ENCODE measurements at places on chromosomes 1 and 21.

- no peak for DNase-seq
Observed at GRCh38 chr1:109239409-109240068, 9.8 kb upstream of the CELSR2 start.

DNA sequence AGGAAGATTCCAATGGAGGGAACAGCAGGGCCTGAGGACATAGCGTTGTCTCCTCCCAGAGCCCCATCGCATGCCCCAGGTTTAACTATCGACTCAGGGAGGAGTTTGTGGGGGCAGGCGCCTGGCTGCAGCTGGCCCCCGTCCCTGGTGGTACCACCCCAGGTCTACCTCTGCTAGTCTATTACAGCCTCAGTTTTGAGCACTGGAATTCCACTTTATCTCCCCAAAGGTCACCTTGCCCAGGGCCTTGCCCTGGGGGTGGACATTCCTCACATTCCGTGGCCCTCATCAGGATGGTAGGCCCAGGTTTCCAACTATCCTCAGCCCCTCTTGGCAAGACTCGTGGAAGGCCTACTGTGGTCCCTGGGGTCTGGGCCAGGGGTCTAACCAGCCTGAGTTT is 65.4 kb upstream of the SSBP3 start:
- no peak for DNase-seq

DNA sequence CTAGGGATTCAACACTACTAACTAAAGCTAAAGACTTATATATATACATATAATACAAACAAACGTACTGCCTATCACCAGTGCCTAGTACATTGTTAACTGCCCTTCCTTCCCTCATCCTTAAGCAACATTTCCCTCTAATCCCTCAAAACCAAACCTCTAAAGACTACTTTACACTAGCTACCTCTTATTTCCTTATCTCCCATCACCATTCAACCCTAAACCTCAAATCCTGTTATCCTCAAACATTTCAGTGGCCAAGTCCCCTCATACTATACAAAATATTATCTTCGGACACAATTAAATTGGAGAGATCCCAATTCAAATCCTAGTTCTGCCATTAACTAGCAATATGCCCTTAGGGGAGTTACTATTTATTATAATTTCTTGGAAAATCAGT is 3.7 kb downstream of the SCAF4 start:
- DNase-seq: no peak

DNA sequence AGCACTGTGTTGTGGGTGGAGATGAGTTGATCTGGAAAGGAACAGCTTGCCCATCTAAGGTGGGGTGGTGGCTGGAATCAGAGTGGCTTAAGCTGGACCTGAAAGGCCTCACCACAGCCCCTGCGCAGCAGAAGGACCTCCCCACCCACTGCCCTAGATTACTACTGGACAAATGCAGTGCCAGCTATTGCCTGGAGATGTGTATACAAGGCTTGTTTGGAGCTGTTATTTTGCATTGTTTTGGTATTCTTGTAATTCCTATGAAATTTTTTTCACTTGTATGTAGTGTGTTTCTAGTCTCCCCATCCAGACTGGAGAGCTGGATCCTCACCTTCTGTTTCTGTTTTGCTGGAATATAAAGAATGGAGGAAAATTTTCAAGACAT is 1.3 kb upstream of the SLC30A1 start:
- no peak for DNase-seq

GRCh38 chr1:159791461-159791860 is 10.7 kb downstream of the DUSP23 start:
- no peak for DNase-seq

DNA sequence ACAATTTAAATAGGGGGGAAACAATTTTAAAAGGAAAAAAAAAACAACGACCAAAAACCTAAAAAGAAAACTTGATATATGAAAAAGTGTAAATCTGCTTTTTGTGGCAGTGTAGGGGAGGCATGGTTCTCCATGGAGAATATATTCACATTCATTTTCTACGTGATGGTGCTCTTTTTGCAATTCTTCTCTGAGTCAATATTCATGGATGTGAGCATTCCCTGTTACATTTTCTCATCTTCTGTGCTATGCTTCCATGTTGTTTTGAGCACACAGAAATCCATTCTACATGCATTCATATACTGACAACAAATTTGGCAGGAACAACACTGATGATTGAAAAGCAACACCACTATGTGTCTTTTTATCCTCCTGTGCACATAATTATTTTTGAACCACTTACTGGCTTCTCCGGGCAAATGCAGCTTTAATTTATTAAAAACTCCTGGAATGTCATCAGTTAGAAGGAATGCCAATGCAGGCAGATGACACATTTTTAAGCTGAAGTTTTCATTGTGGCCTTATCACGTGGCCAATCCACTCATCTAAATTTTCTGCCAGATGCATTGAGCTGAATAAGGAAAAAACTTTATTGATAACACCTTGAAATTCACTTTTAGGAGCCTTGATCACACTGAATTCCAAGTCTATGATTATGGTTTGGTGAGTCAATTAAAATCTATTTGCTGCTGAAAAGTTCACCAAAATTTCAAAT is 590.6 kb downstream of the NUF2 start:
- DNase-seq: no peak

DNA sequence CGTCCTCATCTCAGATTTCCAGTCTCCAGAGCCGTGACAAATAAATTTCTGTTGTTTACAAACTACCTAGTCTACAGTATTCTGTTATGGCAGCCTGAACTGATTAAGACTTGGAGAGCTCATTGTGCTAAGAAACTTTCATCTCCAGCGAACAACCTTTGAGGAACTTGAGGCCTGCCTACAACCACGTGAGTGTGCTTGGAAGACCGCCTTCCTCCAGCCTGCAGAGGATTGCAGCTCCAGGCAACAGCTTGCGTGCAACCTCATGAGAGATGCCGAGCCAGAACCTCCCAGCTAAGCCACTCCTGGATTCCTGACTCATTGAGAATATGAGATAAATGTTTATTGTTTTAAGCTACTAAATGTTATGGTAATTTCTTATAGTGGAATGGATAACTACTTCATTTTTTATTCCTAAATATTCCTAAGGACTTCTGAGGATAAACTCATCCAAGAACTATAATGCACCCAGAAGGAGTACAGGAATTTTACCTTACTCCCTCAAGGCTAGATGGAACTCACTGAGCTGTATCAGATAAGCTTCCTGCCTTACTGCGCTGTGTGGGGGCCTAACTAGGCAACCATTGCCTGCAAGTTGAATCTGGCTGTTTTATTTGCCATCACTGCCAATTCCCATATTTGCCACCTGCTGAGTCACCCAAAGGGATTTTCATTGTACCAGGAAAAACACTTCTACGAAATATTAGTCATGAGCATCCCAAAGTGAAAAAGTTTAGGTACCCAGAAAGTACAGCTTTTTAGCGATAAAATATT is 17.6 kb downstream of the FAM177B start:
- DNase-seq: no peak

DNA sequence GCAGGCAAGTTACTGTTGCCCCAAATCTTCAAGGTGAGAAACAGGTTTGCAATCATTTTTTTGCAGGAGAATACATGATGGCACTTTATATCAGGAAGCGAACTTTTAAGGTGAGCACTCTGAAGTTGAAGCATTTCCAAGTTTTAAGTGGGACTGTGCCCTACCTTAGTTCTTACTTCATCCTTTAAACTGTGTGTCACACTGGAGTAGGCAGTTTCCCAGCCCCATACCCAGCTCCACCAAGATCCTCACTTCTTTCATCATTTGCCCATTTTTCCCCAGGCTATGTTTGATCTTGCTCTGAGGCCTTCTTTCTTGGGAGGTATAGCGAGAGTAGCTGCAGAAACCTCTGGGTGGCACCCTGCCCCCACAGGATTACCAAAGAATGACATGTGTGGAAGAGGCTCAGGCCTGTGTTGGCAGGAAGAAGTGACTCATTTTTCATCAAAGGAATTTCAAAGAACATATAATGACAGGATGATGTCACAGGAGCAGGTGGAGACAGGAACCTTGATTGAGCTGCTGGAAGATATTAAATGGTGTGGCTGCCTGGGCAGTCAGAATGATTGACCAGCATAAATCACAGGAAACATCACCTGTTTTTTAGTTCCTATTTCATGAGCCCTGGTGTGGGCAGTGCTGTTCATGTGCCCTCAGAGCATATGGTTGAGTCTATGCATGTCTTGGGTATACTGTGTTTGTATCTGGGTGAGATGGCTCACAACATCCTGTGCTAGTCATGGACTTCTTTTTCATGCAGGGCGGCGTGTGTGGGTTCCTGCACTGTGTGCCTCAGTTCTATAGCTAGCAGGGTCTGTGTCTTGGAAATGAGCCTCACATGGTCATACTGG is 20.8 kb upstream of the MACF1 start:
- peak; percentile 86 for DNase-seq

- no peak for DNase-seq
Observed at GRCh38 chr1:9389968-9390367, 97.3 kb downstream of the SPSB1 start.

DNA sequence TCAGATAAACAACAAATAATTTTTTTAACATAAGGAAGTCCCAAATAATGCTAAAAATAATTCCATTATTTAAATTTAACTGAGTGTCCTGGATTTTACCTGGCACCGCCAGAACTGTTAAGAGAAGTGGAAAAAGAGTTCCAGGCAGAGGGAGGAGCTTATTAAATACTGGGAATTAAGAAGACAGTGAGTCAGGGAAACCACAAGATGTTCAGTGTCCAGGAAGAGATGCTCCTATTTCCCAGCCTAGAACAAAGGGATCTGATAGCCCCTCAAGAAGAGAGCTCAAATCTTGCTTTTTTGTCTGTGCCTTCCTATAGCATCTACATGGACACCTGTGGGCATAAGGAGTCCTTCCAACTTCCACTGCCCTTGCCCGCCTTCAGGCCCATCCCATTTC is 85.9 kb downstream of the PGM1 start:
- DNase-seq: no peak

DNA sequence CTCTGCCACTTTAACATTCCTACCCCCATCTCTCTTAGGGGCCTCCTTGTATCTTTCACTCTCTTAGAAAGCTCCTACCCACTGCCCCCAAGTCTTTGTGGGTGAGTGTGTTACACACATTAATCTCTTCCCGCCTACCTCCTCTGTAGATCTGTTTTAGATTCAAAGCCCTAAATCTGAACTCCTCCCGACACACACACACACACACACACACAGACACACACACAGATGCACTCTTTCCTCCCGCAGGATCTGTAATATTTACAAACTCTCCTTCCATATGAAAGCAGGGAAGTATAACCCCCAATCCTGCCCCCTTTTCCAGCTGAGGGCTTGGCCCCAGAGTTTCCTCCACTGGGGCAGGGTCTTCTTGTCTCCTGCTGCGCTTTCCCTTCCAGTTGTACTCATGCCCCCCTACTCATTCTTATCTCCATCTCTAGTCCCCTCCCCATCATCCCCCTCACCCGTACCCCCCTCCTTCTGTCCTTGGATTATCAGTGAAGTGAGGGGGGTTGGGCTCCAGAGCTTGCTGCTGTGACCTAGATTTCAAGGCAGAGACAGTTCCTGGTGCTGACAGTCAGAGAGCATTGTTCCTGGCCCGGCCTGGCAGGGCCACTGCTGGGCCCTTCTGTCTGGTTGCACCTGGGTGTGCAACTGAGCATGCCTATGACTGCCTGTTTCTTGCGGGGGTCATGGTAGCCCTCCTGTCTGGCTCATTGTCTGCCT is 4.3 kb downstream of the PEA15 start:
- DNase-seq: no peak

DNA sequence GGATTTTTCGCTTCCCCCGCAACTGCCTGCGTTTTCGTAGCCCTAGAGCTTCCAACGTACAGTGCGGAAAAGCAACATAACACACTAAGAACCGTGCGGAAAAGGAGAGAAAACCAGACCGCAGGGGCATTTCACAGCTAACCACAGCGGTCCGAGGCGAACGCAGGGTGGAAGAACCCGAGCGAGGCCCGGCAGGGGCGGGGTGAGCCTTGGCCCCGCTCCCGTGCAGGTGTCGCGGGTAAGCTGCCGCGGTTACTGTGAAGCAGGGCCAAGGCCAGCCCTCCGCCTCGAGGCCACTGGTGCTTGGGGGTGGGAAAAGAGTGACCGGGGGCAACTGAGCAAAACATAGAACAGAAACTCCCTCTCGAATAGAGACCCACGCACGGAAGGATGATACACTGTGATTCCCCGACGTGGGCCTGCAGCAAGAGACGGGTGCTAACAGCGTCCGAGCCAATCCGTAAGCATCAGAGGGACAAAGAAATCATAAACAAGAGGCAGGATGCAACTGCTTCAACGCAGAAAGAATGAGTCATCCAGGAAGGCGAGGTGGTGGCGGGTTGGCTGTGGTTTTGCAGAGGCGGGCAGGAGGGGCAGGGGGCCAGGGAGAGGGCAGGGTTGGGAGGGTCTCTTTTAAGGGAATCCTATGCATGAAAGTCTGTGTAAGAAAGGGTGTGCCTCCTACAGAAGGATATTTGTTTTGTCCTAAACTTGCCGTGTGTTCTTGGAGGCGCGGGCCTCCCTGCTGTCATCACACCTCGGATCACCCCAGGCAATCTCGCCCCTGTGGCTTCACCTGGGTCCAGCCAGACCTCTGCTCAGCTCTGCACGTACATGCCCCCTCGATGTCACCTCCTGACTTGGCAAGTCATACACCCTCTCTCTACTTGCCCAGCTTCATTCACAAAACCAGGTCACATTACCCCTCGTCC is 7.3 kb downstream of the GNG4 start:
- peak; percentile 28 for DNase-seq

GRCh38 chr1:12326986-12327385 is 97.2 kb downstream of the VPS13D start:
- DNase-seq: no peak

DNA sequence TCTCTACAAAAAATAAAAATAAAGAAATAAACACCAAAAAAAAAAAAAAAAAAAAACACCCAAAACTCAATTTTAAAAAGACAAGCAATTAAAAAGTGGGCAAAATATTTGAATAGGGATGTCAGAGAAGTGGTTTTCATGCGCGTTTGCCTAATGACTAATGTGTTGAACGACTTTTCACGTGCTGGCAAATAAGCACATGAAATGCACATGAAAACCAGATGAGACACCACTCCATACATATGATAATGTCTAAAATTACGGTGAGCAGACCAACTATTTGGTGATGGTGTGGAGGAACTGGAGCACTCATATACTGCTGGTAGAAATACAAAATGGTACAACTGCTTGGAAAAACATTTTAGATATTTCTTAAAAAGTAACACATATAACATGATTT is 39.4 kb upstream of the UHMK1 start:
- no peak for DNase-seq

DNA sequence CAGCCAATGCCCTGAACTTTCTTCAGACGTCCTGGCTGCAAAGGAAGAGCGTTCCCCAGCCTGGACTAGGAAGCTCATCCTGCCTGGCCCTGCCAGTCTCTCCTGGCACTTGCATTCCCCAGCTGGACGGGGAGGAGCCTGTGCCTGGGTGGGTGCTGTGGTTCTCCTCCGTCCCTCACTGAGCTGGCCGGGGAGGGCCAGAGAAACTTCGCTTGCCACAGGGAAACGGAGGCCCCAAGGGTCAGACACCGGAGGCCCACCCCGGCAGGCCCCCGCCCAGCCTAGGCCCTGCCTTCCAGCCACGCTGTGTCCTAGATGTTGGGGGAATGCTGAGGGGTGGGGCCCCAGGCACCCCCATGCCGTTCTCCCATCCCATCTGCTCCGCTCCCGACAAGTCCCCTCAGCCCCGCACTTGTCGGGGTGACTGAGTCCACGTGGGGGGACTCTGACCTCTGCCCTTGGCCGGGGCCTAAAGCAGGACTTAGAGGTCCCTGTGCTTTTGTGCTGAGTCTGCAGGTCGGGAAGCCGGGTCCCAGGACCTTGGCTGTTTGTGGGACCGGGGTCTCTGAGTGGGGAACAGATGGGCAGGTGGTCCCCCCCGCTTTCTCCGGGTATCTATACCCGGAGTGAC is 4.8 kb downstream of the FTCD start:
- DNase-seq: no peak
